Liver (tissue), 10 donors: ENCODE measurements at places on chromosomes 16 and 17. TPM values are rescaled to one million over a fixed set of nuclear protein-coding genes. Genes with fewer than 3 reads are reported as not detected.

NEURL4 gene
- polyA plus RNA-seq: 0.76 TPM

HSPB9 gene
- 0.69 TPM for polyA plus RNA-seq

- peak overlapping the region; percentile 81 for H3K27ac ChIP-seq
- peaks cover 45% of the 10 kb centered on the region for H3K4me1 ChIP-seq
- H3K27me3 ChIP-seq: no peaks in the 10 kb centered on the region
Observed at GRCh38 chr17:19553036-19553435, 19.4 kb downstream of the SLC47A1 start.

TBC1D3E gene
- polyA plus RNA-seq: not detected

DNA sequence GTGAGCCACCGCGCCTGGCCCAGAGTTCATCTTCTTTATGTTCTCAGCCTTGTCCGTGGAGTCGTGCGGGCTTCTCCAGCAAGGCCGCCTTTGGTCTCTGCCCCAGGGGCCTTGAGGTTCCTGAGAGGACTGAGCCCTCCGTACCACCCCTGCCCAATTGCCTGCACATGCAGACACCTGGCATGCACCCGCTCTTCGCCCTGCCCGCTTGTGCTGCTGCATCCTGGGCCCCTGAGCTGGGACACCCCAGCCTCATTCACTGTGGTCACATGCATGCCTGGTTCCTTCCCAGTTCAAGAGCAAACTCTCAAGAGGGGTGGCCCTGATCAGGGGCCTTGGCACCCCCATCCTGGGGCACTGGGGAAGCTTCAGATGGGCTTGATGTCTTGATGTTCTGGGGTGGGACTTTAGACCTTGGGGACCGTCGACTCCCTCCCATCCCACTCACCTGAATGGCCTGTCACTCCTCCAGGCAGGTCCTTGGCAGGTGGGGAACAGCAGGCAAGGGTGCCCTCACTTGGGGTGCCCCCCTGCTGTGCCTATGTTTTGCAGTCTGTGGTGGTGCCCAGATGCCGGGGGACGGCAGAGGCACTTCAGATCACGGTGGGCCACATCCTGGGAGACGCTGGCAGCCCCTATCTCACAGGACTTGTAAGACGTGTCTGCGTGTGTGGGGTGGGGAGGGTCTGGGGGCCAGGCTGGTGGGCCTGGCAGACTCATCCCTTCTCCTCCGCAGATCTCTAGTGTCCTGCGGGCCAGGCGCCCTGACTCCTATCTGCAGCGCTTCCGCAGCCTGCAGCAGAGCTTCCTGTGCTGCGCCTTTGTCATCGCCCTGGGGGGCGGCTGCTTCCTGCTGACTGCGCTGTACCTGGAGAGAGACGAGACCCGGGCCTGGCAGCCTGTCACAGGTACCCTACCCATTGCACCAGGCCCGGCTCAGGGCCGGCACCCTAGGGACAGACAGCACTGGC is 12.7 kb upstream of the SPNS2 start:
- no peaks in the 10 kb centered on the region for H3K27me3 ChIP-seq
- peaks cover 10% of the 10 kb centered on the region for H3K4me1 ChIP-seq
- H3K4me3 ChIP-seq: no peak overlapping the region
- no peak overlapping the region for H3K27ac ChIP-seq
- no peak for DNase-seq

GRCh38 chr16:79050063-79050462 is 550.5 kb downstream of the MAF start:
- no peaks in the 10 kb centered on the region for H3K4me1 ChIP-seq
- no peak for DNase-seq
- H3K27me3 ChIP-seq: no peaks in the 10 kb centered on the region
- H3K27ac ChIP-seq: no peak overlapping the region
- H3K4me3 ChIP-seq: no peak overlapping the region

TOX3 gene
- polyA plus RNA-seq: 3.5 TPM

- H3K27me3 ChIP-seq: no peaks in the 10 kb centered on the region
- no peaks in the 10 kb centered on the region for H3K4me1 ChIP-seq
- DNase-seq: no peak
Observed at GRCh38 chr16:87056083-87056482, 261.1 kb downstream of the C16orf95 start.

USH1G gene
- not detected for polyA plus RNA-seq

DNA sequence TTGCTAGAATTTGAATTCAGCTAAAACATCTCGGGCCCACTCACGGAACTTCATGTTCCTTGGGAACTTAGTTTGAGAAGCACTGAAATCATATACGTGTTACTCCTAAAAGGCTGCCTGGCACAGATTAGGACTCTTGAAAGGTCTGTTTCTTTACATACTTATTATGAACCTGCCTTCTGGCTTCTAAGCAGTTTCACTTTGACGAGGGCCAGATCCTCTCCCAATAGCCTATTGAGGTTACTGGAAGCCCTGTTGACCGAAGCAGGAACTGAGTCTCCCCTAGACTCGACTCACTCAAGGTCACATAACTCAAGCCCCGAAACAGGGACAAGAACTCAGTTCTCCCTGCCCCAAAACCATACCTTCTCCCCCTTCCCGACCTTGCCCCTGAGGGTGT is 121.9 kb upstream of the PLCG2 start:
- no peak for DNase-seq
- H3K27me3 ChIP-seq: no peaks in the 10 kb centered on the region
- H3K4me3 ChIP-seq: no peak overlapping the region
- H3K4me1 ChIP-seq: peaks cover 13% of the 10 kb centered on the region

- DNase-seq: no peak
- H3K4me3 ChIP-seq: no peak overlapping the region
- H3K27ac ChIP-seq: no peak overlapping the region
- H3K36me3 ChIP-seq: peaks cover 3% of the 10 kb centered on the region
Observed at GRCh38 chr16:57742543-57742942, 7.0 kb downstream of the KATNB1 start.

DNA sequence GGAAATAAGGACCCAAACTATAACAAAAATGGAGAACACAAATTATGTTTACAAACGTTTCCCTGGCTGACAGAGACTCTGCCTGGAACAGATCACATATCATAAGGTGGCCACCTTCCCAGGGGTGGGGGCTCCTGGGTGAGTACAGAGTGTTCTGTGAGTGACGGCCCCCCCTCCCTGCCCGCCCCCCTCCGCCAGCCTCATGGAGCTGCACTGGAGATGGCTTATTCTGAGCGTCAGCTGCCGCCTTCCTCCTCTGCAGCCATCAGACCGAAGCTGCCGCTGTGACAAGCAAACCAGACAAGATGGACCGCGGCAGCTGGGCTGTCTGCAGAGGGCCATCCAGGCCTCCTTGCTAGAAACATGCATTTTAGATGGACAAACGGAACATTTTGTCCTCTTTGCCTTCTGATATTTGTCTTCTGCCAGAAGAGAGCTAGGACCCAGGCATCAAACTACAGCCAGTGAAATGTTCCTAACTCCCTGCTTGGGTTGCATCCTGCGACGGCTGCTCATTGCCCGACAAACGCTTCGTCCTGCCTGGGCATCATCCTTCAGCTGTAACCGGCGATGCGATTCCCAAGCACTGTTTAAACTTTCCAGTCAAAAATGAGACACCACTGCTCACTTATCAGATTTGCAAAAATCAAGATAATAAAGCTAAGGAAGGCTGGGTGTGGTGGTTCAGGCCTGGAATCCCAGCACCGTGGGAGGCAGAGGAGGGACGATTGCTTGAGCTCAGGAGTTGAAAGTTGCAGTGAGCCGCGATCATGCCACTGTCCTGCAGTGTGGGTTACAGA is 15.3 kb upstream of the RPTOR start:
- H3K27ac ChIP-seq: no peak overlapping the region
- no peaks in the 10 kb centered on the region for H3K36me3 ChIP-seq
- DNase-seq: no peak
- no peak overlapping the region for H3K4me3 ChIP-seq
- H3K27me3 ChIP-seq: peaks cover 2% of the 10 kb centered on the region

DERL2 gene
- 54.1 TPM for polyA plus RNA-seq

DNA sequence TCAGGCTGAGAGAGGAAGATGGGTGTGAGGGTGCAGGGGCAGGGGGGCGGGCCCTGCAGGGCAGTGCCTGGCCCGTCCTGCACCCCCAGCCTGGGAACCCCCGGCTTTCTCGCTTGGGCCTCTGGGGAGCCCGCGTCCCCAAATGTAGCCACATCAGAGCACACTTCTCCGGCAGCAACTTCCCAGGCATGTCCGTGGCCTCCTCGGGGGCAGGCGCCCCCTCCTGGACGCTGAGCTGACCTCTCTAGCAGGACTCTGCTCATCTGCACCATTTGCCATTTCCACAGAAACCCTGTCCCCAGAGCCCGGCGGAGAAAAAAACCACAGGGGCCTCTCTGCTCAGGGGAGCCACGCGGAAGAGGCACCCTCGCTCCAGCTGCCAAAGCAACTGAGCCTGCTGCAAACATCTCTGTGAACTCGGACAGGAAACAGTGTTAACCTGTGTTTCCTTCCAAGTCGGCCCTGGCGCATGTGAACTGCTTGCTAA is 63.4 kb downstream of the KLHDC4 start:
- no peak overlapping the region for H3K4me3 ChIP-seq
- H3K27ac ChIP-seq: no peak overlapping the region
- no peaks in the 10 kb centered on the region for H3K36me3 ChIP-seq
- H3K4me1 ChIP-seq: peaks cover 5% of the 10 kb centered on the region
- DNase-seq: peak; percentile 46
- H3K27me3 ChIP-seq: no peaks in the 10 kb centered on the region

DNA sequence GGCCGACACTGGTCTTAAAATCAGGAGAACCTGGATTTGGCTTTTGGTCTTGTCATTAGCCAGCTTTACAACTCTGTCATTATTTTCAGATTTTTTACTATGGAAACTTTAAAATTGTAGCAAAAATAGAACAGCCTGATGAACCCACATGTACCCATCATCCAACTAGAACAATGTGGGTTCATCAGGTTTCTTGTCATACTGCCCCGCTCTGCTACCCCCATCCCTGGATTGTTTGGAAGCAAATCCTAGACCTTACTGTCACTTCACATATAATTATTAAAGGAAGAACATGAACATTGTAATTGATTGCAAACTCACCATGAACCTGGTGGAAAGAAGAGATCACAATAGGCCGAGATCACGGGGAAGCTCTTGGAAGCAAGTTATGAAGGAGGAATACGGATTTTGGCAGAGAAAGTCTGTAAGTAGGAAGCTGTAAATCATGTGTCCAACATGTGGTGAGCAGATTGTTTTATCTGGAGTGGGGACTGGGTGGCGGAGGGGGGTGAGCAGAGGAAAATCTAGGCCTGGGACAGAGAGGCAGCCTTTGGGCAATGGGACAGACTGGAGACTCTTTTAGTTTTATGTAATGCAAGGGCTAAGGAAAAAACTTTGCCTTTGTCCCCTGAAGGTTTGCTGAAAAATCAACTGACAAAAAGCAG is 67.0 kb downstream of the PITPNC1 start:
- no peaks in the 10 kb centered on the region for H3K36me3 ChIP-seq
- no peak for DNase-seq
- no peak overlapping the region for H3K4me3 ChIP-seq
- no peaks in the 10 kb centered on the region for H3K4me1 ChIP-seq
- no peaks in the 10 kb centered on the region for H3K27me3 ChIP-seq
- H3K27ac ChIP-seq: no peak overlapping the region

- H3K36me3 ChIP-seq: peaks cover 2% of the 10 kb centered on the region
- H3K4me3 ChIP-seq: no peak overlapping the region
- no peaks in the 10 kb centered on the region for H3K27me3 ChIP-seq
- H3K4me1 ChIP-seq: no peaks in the 10 kb centered on the region
Observed at GRCh38 chr16:69012906-69013305, 92.5 kb upstream of the HAS3 start.

CD300H gene
- not detected for polyA plus RNA-seq

GRCh38 chr16:81374550-81374949 is 59.8 kb downstream of the GAN start:
- DNase-seq: no peak
- no peak overlapping the region for H3K27ac ChIP-seq
- no peak overlapping the region for H3K4me3 ChIP-seq
- H3K36me3 ChIP-seq: peaks cover 33% of the 10 kb centered on the region
- no peaks in the 10 kb centered on the region for H3K4me1 ChIP-seq

MMP25 gene
- polyA plus RNA-seq: 0.57 TPM

TP53TG3 gene
- polyA plus RNA-seq: not detected

DNA sequence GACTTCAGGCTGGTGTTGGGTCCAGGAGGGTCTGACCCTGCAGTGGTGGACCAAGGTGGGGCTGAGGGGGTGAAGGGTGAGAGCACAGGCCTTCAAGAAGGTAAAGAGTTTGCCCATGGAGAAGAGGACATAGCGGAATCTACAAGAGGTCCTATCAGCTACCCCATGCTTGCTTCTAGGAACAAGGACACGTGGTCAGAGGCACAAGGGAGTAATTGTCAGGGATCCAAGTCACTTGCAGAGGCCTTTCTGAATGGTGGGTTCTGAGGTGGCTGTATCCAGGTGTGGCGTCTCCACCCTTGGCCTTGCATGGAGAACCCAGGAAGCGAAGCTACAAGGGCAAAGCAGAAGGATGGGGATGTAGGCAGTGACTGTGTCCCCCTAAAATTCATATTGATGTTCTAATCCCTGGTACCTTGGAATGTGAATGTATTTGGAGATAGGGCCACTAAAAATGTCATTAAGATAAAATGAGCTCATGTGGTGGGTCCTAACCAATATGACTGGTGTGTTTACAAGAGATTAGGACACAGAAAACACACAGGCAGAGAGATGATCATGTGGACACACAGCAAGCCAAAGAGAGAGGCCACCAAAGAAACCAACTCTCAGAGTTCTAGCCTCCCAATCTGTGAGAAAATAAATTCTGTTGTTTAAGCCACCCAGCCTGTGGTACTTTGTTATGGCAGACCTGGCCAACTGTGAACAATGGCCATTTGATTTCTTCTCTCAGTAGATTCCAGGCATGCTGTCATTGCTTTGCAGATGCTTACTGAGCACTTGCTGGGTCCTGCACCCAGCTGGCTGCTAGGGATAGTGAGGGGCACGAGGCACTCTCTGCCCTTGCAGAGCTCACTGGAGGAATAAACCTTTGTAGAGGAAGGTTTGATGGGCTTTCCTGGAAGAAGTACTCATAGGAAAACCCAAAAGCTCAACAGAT is 75.8 kb downstream of the UTP18 start:
- no peak overlapping the region for H3K4me3 ChIP-seq
- H3K36me3 ChIP-seq: no peaks in the 10 kb centered on the region
- no peak overlapping the region for H3K27ac ChIP-seq
- H3K4me1 ChIP-seq: no peaks in the 10 kb centered on the region

MYH2 gene
- polyA plus RNA-seq: not detected

- H3K4me1 ChIP-seq: peaks cover 9% of the 10 kb centered on the region
- DNase-seq: peak; percentile 42
- H3K27me3 ChIP-seq: peaks cover 2% of the 10 kb centered on the region
- no peaks in the 10 kb centered on the region for H3K36me3 ChIP-seq
Observed at GRCh38 chr17:38510421-38511149, 82.3 kb downstream of the ARHGAP23 start.

CUEDC1 gene
- polyA plus RNA-seq: 3.6 TPM
